Posterior vena cava (tissue), 2 donors: ENCODE measurements at places on chromosomes 16 and 17. TPM values are rescaled to one million over a fixed set of nuclear protein-coding genes. Genes with fewer than 3 reads are reported as not detected.
A peak's percentile ranks its signal among the peaks of the same experiment; 100 is the strongest.

- DNase-seq, result no peak
Observed at GRCh38 chr17:66549731-66550207, 247.4 kb downstream of the PRKCA start.

DNA sequence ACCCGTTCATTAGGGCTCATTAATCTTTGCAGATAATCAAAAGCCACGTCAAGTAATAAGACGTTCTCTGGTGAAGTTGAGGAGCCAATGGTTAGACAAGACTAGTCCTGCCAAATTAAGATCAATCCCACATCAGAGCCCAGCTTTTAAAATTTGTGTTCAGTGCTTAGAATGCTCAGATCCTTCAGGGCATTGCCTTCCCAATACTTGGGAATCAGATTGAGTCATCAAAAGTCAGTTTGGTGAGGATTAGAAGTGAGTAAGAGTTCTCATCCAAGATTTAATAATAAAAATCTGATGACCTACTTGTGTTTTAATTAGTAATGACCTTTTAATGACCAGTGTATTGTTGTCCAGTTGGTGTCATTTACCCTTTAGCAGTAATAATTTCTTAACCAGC lies 19.8 kb downstream of the MAP2K4 start:
- no peak for DNase-seq

The GPRC5C gene
- total RNA-seq, result 12.9 TPM

GRCh38 chr17:61547113-61547512 lies 43.9 kb downstream of the NACA2 start:
- no peak for DNase-seq

The MT1F gene
- 9.1 TPM for total RNA-seq

GRCh38 chr17:66673668-66674276 lies 161.1 kb upstream of the CACNG5 start:
- DNase-seq, result no peak

GRCh38 chr16:2738615-2739014 lies 13.8 kb upstream of the SRRM2 start:
- DNase-seq, result no peak

The CORO1A gene
- total RNA-seq, result 38.1 TPM

- no peak for DNase-seq
Observed at GRCh38 chr16:56795011-56795410, 65.1 kb downstream of the NUP93 start.

DNA sequence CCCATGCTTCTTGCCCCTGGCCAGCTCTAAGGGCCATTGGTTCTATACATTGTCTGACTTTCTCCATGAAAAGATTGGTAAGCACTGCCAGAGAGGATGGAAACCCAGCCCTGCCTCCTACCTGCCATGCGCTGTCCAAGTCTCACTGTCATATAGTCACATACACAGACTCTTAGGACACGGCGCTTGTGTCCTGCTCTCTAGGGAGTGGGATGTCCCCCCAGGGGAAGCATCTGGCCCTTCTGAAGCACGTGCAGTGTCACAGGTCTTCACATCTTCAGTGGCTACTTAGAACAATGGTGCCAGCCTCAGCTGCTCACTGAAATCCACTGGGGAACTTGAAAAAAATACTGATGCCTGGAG lies 38.7 kb downstream of the MYO18A start:
- DNase-seq, result no peak

GRCh38 chr16:81866820-81867440 lies 87.8 kb downstream of the PLCG2 start:
- peak; percentile 92 for DNase-seq

DNA sequence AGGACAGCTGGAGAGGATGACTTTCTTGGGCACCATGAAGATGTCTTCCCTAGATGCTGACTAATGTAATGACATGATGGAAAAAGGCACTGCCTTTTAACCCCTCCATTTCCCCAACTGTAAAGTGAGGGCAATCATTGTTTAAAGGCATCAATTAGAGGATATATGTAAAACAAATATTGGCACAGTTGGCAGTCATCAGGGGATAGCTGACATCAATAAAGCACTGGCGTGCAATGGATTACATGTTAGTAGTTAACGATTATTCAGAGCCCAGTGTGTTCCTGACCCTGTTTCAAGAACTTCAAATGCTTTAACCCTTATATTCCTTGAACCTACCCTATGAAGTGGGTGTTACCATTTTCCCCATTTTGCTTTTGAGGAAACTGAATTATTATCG lies 100.7 kb downstream of the TMEM114 start:
- DNase-seq, result no peak

The EDC4 gene
- 37.4 TPM for total RNA-seq

GRCh38 chr17:78358538-78359320 lies 1.1 kb downstream of the SOCS3 start:
- peak; percentile 85 for DNase-seq

DNA sequence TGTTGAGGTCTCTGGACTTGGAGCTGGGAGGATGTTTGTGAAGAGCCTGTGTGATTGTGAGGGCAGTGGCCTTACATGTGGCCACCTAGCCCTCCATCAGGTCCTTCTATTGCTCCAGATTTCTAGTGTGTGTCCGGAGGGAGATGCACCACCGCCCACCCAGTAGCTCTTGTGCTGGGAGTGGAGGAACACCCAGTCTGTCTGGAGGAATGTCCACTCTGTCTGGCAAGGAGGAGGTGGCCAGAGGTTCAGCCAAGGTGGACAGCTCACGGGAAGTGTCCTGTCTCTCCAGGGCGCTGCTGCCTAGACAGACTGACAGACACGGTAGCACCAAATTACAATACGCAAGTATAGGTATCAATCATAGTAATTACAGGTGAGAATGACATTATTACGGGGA lies 10.6 kb downstream of the RPTOR start:
- peak; percentile 45 for DNase-seq

GRCh38 chr16:56988161-56988947 lies 1.0 kb upstream of the NLRC5 start:
- DNase-seq, result peak; percentile 76

The NOG gene
- 1.3 TPM for total RNA-seq

GRCh38 chr17:38600416-38600815 lies 5.3 kb downstream of the SRCIN1 start:
- no peak for DNase-seq

GRCh38 chr16:85868495-85868894 lies 30.5 kb upstream of the IRF8 start:
- DNase-seq, result no peak

The WFDC1 gene
- 93.6 TPM for total RNA-seq

DNA sequence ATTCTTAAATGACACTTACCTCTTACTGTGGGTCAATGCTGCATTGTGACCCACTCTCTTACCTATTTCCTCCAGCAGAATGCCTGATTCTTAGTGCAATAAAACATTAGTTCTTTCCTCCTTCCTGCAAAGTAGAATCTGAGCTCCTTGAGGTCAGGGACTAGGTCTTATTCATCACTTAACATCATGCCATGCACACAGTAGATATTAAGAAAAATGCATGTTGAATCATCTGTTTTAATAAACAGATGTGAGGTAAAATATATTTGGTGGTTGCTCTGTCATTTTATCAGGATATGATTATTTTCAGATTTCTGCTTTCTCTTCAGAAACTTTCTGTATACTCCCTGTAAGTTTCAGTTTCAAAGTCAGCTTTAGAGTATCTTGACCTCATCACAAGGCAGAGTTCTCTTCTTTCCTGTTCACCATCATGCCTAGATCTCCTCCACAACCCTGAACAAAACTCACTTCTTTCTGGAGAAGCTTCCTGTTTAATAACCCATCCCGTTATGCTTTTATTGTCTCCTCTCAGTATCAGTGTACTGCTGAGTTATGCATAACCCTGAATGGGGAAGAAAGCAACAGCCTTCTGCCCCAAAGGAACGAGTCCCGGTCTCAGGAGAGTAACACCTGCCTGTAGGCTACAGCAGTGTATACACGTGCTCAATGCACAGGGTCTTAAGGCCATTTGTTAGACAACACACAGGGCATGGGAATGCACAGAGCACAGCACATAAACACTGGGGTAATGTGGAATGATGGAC lies 30.3 kb upstream of the SUPT4H1 start:
- no peak for DNase-seq

The P2RX1 gene
- total RNA-seq, result 71.0 TPM

DNA sequence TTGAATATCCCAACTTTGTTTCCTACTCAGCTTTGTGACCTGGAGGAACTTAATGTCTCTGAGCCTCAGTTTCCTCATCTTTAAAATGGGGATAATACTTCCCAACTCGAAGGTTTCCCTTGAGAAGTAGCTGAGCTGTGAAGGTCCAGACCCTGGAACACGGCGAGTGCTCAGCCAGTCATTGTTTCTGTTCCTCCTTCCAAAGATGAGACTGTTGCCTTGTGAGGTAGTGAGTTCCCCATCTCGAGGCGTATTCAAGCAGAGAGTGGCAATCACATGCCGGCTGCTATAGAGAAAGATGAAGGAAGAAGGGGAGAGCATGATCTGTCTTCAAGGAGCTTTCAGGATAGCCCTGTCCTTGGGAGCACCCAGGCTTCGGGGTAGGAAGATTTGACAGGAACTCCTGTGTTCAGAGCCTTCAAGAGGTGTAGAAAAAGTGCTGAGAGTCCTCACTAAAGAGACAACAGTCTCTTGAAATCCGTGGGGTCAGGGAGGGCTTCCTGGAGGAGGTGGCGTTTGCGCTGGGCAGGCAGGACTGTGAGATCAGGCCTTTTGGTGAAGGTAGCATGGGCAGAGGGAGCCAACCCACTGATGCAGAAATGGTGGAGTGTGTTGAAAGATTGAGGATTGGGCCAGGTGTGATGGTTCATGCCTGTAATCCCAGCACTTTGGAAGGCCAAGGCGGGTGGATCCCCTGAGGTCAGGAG lies 27.2 kb downstream of the SPNS2 start:
- no peak for DNase-seq

The SPATA22 gene
- 0.28 TPM for total RNA-seq

The TLCD1 gene
- total RNA-seq, result 3.1 TPM

The GINS2 gene
- total RNA-seq, result 0.56 TPM

DNA sequence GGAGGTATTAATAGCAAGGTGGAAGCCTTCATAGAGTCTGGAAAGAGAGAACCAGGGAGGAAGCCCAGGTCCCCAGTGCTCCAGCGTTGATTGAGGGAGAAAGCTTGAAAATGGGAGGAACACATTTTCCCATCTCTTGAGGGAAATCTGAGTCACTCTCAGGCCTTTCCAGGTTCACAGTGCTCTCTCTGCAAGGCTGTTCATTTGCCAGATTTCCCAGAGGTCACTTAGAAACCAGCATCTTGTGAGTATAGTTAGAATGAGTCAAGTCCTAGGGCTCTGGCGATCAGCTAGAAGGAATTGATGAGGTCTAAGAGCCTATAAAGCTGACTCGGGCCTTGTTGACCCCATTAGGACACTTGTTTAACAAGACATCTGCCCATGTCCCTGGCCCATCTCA lies 17.7 kb upstream of the ZNF594 start:
- no peak for DNase-seq

The TMEM114 gene
- total RNA-seq, result not detected

GRCh38 chr17:67049025-67049739 lies 4.8 kb downstream of the CACNG1 start:
- DNase-seq, result no peak

DNA sequence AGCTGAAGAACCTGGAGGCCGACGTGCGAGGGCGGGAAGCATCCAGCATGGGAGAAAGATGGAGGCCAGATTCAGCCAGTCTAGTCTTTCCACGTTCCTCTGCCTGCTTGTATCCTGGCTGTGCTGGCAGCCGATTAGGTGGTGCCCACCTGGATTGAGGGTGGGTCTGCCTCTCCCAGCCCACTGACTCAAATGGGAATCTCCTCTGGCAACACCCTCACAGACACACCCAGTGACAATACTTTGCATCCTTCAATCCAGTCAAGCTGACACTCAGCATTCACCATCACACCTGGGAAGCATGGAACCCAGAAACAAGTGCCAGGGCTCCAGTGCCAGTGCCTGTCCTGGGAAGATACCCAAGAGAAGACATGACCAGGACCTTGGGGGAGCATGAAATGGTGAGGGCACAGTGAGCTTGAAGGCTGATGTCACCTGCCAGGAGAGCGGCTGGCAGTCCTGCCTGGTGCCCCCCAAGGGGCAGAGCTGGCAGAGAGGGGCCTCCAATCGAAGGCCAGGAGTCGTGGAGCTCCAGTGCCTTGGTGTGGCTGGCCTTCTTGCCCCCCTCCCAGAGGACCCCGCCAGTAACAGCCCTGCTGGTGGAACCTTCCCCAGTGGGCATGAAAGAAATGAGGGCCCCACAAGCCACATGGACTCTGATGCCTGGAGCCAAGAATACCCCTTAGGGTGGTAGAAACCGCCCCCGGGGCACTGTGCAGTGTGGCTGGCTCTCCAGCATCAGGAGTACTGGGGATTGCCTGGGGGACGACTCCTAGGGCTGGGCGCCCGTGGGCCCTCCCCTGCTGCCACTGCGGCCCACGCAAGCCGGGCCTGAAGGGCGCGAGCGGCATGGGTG lies 643 bp upstream of the NPB start:
- DNase-seq, result no peak

DNA sequence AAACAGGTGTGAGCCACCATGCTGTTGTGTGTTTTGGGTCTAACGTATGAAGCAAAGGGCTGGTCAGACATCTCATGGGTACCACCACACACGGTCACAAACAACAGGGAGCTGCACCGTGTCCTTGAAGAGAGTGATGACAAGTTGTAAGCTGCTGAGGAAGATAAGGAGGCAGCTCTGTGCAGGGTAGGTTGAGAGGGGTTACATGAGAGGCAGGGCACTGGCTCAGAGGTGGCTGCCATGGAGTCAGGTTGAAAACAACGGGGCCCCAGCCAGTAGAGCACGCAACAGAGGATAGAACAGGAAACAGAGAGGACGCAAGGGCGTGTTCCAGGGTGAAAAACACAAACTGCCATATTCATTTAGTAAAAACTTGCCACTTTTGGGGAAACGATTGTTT lies 52.2 kb downstream of the TRARG1 start:
- no peak for DNase-seq
